NCI-H1694 (cell line): ENCODE measurements at places on chromosomes 4 and X.

- no peak for DNase-seq
Measured at GRCh38 chrX:154351183-154352011, 23.0 kb downstream of the FLNA start.

DNA sequence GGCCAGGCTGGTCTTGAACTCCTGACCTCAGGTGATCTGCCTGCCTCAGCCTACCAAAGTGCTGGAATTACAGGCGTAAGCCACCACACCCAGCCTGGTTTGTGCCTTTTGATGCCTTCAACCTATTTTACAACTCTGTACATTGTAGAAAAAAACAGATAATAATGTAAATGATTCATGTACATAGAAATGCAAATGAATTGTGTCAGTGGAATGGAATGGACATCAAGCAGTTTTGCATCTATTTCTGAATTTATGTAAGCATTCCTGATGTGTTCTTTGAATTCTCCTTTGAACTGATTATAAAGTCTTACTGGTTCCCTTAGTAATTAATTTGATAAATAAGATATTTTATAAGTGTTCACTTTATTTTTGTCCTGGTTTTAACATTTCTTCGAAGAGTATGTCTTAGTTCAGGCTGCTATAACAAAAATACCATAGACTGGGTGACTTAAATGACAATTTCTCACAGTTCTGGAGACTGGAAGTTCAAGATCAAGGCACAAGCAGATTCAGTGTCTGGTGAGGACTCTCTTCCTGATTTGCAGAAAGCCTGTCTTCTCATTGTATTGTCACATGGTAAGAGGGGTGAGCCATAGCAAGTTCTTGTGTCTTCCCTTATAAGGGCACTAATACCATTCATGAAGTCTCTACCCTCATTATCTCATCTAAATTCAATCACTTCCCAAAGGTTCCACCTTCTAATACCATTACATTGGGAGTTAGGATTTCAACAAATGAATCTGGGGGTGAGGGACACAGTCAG lies 162.2 kb upstream of the S100G start:
- no peak for DNase-seq

GRCh38 chr4:169079942-169080827 lies 70.1 kb upstream of the CBR4 start:
- no peak for DNase-seq

DNA sequence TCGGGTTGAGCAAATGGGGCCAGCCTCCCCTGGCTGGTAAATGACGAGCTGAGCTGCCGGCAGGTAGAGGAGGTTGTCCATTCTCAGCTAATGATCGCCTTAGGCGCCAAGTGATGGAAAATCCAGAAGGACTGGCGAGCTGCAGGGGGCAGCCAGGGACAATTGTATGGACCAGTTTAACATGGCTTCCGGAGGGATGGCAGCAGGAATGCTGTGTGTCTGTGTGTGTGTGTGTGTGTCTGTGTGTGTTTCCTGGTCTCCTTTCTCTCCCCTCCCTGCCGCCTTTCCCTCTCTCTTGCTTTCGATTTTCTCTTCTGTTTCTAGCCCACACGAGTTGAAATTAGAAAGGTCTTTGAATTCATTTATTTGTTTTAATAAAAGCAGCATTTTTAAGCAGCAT lies 45.2 kb upstream of the BCOR start:
- no peak for DNase-seq

DNA sequence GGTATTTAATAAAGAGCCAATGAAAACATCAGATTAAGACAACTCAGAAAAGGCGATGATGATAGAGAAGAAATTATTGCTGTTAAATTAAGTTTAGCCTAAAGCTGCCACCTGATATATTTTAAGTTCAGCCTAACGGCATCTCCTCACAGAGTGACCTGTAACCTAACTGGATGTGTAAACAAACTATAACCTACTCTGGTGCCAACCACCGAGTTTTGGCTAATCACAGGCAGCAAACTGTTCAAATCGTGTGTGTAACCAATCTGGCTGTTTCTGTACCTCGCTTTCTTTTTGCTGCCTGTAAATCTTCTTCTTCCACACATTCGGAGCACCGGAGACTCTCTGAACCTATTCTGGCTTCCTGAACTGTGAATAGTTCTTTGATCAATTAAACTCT lies 37.8 kb upstream of the MED14 start:
- DNase-seq = no peak

DNA sequence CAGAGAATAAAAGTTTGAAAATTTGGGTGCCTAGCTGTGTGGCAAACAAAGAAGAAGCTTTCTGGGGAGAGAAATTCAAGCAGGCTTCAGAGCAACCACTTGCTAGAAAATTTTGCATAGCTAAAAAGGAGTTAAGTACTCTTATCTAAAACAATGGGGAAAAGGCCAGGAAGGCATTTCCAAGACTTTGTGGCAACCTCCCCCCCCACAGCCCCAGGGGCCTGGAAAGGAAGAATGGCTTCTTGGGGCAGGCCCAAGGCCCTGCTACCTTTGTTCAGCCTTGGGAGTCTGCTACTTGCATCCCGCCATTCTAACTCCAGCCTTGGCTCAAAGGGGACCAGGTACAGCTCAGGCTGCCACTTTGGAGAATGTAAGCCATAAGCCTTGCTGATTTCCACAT lies 102.2 kb downstream of the PTCHD1 start:
- DNase-seq = no peak

DNA sequence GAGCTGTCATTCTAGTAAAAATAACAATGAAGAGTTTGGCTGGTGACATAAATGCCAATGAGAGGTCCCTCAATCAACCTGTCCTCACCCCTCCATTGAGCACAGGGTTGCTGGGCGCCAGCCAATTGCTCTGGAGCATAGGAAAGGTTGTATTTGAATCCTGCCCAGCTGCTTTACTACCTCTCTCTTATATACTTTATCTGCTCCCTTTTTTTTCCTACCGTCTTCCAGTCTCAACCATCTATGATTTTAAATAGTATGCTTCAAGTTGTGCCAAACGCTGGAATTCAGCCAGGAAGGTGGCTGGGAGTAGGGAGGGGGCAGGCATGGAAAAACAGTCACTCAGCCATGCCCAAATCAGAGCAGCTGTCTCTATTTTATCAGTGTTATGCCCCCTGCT lies 153.8 kb downstream of the NR3C2 start:
- no peak for DNase-seq

DNA sequence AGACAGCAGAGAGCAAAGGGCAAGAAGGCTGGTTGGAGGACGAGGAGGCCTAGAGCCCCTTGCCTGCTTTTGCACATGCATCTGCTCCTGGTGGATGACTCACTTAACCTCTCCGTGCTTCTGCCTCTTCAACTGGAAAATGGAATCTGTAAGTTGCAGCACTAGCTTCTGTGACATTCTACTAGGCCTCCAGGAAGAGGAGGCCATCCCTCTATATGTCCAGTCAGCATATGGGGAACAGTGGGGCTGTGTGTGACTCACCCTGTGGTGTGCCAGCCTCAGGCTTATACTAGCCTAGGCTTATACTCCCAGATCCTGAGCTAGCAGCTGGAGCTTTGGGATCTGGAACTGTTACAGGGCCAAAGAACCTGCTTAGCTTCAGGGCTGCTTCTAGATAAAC lies 36.0 kb downstream of the RTL9 start:
- no peak for DNase-seq

GRCh38 chr4:74838746-74839370 lies 44.5 kb upstream of the BTC start:
- no peak for DNase-seq

DNA sequence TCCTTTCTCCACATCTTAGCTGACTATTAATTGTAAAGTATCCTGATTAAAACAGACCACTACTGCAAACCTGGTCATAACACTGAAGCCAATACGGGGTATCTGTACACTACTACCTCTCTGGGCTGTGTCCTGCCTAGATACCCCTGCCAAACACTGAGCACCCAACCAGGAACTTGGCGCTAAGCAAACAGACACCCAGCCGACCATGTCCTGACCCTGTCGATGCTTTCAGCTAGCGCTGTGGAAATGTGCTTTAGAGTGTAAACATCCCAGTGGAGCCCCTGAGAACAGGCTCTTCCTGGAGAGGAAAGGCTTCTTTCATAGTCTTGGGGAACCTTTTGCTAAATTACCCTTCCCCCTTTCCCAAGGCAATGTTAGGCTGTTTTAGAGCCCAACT lies 52.9 kb downstream of the CCNG2 start:
- DNase-seq = no peak

DNA sequence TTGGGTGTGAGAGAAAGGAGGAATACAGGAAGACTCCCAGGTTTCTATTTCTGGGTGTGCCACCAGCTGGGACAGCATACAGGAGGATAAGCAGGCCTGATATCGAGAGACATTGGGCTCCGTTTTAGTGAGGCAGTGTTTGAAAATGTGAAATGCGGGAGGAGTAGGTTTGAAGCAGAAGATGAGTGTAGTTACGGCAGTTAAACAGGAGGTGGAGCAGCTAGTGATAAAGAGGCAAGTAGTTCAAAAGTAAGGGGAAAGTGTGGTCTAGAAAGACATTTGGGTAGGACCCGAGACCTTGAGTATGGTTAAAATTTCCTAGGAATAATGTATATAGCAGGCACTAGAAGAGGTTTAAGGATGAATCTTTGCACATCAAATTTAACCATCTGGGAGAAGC lies 42.4 kb downstream of the DCUN1D4 start:
- no peak for DNase-seq

- no peak for DNase-seq
Measured at GRCh38 chr4:15410750-15411149, 17.1 kb upstream of the C1QTNF7 start.

DNA sequence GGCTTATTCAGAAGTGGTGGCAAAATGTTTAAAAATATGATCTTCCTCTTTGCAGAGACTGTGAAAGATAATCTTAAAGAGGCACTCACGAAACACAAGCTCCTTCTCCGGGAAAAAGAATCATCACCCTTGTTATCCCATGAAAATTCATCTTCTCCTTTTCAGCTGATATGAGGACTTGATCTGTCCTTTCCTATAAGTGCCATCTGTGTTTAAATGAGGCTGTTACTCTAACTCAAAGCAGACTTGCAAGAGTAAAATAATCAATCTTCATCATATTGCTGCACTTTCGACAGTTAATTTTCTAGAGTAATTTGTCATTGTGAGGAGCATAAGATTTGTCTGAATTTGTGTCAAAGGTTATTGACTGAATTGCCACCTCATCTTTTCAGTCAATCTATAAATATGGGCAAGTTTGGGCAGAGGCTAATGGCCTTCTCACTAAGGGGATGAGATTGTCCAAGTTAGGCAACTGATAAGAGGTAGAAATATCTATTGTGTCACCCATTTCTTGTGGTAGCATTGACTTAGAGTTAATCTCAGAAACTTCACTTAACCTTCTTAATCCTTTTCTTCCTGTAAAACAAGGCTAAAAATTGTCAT lies 452.9 kb downstream of the GRXCR1 start:
- DNase-seq = no peak

DNA sequence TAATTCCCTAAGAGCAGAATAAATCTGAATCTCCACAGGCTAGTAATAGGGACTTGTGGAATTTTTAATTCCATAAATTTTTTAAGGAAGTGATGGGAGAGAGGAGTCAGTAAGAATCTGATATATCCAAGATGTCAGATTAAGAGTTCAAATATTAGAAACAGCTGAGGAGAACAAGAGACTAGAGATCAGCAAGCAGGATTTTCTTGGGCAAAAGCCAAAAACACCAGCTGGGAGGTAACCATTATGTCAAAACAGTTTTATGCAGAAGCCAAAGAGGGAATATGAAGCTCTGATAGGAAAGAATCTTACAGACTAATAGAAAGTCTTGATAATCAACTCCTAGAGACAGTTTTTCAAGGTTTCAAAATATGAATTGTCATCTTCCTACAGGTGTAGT lies 72.2 kb upstream of the RBPJ start:
- peak; percentile 85 for DNase-seq

DNA sequence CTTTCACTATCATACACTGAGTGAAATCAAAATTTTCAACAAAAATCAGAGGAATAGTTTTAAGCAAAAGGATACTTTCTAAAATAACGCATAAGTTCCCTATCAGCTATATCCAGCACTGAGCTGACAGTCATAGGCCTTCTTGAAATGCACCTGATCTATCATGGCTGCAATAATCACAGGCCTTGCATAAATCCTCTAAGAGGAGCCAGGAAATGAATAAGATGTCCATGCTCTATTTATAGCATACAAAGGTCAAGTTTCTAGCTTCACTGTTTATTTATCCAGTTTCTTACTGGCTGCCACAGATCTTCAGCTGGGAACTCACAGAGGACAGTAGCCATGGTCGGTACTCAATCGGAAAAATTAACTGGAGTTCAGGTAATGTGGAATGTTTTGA lies 235.9 kb upstream of the DMD start:
- DNase-seq = no peak

DNA sequence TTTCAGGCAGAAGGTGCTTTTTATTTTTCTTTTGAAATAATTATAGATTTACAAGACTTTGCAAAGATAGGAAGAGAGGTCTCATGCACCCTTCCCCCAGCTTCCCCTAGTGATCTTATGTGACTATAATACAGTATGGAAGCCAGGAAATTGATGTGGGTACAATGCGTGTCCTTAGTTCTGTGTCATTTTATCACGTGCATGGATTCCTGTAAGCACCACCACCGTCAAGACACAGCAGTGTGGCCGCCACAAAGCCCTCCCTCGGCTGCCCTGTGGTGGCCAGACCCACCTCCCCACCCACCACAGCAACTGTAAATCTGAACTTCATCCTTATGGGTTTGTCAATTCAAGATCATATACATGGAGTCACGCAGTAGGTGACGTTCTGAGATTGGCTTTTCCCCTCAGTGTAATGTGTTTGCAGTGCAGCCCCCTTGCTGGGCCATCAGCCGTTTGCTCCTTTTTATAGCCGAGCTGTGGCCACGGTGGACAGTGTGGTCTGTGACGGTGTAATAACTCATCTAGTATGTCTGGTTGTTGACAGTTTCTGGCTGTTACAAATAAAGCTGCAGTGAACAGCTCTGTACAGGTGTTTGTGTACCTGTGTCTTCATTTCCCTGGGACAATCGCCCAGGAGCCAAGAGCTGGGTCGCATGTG lies 10.9 kb upstream of the HTRA3 start:
- no peak for DNase-seq

- DNase-seq = no peak
Measured at GRCh38 chr4:48269861-48270522, 354 bp upstream of the TEC start.

DNA sequence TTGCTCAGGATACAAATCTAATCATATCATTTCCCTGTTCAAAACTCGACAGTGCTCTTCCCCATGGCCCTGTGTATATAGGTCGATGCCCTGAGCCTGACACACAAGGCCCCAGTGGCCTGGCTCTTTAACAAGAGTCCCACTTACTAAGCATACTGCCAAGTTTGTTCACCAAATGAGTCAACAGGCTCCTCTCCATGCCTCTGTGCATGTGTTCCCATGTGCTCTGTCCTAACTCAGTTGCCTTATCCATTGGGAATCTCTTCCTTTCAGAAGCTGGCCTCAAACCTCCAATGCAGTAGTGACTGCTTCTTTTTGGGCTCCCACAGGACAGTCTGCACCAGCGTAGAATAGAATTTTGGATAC lies 18.9 kb upstream of the CXCR3 start:
- no peak for DNase-seq

GRCh38 chrX:63661676-63662075 lies 123.3 kb downstream of the ARHGEF9 start:
- no peak for DNase-seq

GRCh38 chr4:38611676-38612075 lies 52.3 kb upstream of the KLF3 start:
- no peak for DNase-seq

- no peak for DNase-seq
Measured at GRCh38 chr4:82785611-82786400, 12.8 kb downstream of the SCD5 start.

GRCh38 chrX:107747596-107748161 lies 27.9 kb downstream of the TSC22D3 start:
- peak; percentile 44 for DNase-seq
